SK-N-DZ (cell line): ENCODE measurements at places on chromosomes 4 and X.

GRCh38 chrX:136711147-136711546, 63.2 kb downstream of the CD40LG start:
- DNase-seq = no peak

DNA sequence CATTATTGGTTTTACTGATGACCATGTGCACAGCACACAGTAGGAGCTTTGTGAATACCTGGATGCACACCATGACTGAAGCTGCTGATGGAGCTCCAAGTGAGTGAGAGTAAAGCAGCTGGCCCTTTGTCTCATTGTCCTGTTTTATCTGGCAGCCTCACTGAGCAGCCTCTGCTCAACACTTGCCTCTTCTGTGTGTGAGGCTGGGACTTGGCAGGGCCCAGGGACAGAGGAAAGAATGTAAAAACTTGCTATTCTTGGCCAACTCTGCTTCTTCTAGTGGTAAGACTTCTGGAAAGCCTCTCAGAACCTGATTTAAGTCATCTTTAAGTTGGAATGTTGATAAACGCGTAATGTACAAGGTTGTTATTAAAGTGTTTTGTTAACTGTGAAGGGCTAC, 61.4 kb downstream of the BEX1 start:
- no peak for DNase-seq

- no peak for DNase-seq
Observed at GRCh38 chr4:67035986-67036385, 509.3 kb downstream of the CENPC start.

DNA sequence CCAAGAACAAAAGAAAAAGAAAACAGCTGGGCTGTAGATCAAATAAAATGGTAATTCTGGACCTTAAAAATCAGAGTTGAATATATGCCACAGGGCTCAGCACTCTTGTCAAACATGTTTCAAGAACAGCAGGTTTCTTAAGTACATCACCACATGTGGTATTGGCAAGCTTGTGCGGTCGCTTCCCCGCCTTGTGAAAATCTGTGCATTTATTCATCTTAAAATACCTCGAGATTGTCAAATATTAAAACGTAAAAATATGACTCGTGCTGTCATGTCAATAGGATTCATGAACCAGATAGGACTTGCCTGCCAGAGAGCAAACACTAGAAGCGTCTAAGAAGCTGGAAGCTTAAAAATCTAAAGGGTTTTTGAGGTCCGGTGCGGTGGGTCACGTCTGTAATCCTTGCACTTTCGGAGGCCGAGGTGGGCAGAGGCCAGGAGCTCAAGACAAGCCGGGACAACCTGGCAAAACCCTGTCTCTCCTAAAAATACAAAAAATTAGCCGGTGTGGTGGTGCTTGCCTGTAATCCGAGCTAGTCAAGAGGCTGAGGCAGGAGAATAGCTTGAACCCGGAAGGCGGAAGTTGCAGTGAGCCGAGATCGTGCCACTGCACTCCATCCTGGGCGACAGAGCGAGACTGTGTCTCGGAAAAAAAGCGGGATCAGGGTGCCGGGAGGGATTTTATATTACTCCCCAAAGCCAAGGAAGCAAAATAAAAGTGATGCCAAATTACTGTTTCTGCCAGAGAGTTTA, 40.2 kb upstream of the TMEM154 start:
- no peak for DNase-seq

GRCh38 chr4:108080747-108081146, 88.0 kb downstream of the LEF1 start:
- no peak for DNase-seq

- no peak for DNase-seq
Observed at GRCh38 chr4:40956721-40957255, 207.0 kb downstream of the NSUN7 start.

- DNase-seq = no peak
Observed at GRCh38 chrX:132480581-132481203, 8.1 kb downstream of the MBNL3 start.

DNA sequence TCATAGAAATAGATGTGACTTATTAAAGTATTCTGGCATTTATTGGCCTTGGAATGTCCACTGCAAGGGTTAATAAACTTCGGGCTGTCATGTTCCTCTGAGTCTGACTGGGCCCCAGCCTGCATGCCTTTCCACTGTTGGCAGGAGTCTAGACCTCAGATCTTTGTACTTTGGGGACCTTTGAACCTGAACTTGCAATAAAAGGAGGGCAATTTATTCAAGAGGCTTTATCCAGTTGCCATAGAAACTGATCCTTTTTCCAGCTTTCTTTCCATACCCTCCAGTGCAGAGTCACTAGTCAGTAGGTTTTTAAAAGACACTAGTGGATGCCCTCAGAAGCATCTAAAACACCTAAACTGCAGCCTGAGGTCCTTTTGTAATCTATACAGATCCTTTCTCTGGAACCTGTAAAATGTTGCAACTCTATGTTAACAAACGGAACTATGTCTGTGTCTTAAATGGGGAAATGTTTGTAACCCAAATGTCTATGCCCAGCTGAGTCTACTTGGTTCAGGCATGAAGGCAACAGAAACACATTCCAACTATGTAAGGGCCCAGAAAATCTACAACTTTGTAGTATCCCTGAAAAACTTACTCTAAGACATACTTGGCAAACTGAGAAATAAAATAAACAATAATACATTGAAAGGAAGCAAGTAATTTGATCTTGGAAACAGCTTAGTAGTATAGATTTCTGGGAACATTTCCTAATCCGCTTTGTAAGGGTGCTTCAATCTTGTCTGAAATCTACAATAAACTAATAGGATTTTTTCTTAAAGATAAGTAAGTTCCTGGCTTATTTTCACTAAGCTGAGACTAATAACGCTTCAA, 41.5 kb downstream of the SOWAHB start:
- no peak for DNase-seq

- no peak for DNase-seq
Observed at GRCh38 chr4:107151173-107151572, 115.1 kb upstream of the DKK2 start.

- peak; percentile 88 for DNase-seq
Observed at GRCh38 chr4:185911556-185912064, 99.6 kb upstream of the SORBS2 start.

GRCh38 chr4:165207016-165207430, 338 bp upstream of the KLHL2 start:
- peak; percentile 67 for DNase-seq

DNA sequence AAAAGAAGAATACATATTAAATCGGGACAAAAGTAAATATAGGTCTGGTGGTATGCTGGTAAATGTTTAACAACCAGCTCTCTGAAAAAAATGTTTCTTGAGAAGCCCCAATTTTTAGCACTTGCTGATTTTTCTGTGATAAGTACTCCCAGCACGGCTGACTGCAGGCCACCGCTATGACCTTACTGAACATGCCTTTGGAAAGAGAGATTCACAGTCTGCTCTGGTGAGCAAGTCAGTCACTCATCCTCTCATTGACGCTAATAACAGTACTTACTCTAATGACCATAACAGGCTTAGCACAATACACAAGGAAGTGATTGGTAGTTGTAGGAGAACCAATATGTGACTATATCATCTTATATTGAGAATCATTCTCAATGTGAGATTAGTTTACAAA, 98.9 kb upstream of the BLTP1 start:
- no peak for DNase-seq

GRCh38 chr4:13559413-13559812, 15.1 kb upstream of the NKX3-2 start:
- DNase-seq = no peak
